Camera-type eye (tissue), 1 donor: ENCODE measurements at places on chromosomes 12 and 14. TPM values are rescaled to one million over a fixed set of nuclear protein-coding genes. Genes with fewer than 3 reads are reported as not detected.

Gene NPFF
- total RNA-seq, result not detected

Gene STAC3
- 55.6 TPM for total RNA-seq

Gene GZMB
- total RNA-seq, result not detected

Gene NELL2
- 195 TPM for total RNA-seq

Gene LAG3
- total RNA-seq, result 0.60 TPM

Gene SMCO2
- total RNA-seq, result 1.9 TPM

Gene SLC39A5
- total RNA-seq, result 2.4 TPM

Gene SLC5A8
- 1.9 TPM for total RNA-seq

Gene ADGRD1
- 17.2 TPM for total RNA-seq

Gene P2RX2
- not detected for total RNA-seq

Gene CCDC196
- total RNA-seq, result not detected

Gene NCAPD2
- 43.5 TPM for total RNA-seq

Gene ERGIC2
- 77.4 TPM for total RNA-seq

Gene RTN1
- 88.2 TPM for total RNA-seq

Gene KLHL33
- 0.99 TPM for total RNA-seq

Gene KRT78
- 2.6 TPM for total RNA-seq
